HuH-7.5 (cell line): ENCODE measurements at places on chromosomes 6 and 20.

DNA sequence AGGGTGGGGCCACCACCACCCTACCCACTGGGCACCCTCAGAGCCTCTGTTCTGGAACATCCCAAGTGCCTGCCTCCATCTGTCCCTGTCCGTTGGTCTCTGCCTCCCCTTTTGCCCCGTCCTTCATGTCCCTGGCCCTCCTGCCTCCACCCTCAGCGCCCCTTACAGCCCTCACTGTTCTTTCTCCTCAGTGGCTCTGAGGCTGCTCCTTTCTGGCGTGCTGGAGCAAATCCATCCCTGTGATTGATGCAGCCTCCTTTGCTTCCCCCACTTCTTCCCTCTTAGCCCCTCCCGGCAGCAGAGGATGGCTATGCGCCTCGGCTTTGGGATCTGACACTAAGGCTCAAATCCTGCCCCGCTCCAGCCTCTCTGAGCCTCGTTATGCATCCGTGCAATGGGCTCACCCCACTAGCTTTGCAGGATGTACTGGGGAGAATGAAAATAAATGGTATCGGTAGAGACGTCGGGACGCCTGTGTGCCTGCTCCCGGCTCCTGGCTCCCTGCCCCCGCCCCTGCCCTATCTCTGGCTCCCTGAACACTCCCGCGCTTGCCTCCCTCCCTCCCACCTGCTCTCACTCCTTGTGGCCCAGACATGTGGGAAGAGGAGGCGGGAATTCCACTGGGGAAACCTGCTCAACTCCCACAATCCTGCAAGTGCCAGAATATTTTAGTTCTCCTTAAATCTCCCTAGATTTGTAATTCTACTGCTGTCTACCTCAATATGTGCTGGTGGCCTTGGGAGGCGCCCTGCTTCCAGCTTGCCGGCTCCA lies 13.1 kb downstream of the VSTM2L start:
- peak; percentile 63 for DNase-seq

GRCh38 chr20:3935956-3936340 lies 46.8 kb downstream of the PANK2 start:
- DNase-seq, result no peak

DNA sequence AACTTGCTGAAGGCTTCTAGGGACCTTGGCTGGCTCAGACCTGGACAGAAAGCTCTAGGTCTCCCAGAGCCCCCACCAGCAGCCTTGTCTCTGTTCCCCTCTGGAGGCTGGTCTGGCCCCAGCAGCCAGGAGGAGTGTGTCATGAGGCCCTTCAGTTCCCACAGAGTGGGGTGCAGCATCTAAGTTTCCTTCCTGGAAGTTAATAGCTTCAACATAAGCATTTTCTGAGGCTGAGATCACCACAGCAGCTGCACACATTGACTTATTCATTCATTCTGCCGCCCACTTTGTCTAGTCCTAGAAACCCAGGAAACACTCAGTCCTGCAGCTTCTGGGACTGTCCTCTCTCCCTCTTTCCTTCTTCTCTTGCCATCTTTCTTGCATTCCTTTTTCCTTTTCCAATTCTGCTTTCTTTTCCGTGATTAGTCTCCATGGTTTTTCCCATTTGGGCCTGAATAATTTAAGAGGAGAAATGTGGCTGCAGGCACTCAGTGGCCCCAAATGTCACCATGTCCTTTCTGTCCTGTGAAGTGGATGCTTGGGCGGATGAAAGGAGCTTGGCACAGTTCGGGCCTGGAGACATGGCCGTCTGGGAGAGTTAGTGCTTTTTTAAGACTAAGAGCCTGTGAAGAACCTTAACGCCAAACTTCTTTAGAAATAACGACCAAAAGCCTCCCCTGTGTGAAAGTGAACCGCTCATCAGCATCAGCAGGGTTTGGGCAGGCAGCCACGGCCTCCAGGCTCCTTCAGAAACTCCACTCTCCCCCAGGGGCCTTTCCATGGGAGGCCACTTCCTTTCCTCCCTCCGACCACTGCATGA lies 31.0 kb upstream of the PCMTD2 start:
- DNase-seq, result no peak

DNA sequence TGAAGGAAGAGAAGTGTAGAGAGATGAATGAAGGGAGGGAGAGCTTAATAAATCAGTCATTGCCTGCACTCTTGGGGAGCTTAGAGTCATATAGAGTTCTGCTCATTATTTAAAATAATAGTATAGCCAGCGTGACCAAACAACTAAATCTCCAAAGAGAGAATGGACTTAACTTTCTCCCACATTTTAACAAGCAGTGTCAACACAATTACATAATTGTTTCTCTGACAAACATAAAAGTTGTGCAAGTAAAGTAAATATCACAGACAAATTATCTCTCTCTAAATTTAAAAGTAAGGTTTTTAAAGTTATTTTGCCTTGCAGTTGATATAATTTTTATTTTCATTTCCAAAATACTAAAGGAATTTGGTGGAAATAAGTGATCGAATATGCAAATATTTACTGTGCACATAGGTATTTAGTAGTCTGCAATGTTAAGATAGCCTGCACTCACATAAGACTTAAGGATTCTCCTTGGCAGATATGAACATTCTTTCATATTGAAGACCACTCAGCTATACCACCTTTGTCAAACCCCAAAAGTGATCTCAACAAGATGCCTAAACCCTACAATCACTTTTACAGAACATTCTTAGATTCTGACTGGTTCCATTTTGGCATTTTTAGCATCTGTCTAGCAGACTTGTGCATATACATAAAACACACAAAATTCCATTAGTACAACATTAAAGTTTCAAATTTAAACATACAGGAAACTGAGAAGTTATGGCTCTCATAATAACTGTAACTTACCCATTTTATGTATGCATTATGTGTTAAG lies 67.7 kb downstream of the KIF6 start:
- DNase-seq, result no peak

DNA sequence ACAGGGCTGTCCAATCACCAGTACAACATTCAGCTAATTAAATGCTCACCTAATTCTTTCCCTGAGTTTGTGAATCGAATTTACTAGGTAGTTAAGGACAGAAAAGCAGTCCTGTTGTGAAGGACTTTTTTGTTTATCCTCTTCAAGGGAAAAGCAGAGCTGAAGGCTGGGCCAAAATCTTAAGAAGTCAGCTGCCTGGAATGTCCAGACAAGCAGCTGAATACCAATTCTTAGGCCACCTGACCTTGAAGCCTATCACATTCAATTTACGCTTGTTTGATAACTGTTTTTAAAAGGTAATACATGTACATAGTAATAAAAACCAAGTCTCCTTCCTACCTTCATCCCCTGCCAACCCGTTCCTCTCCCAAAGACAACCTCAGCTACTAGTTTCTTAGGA lies 56.4 kb downstream of the UQCC1 start:
- DNase-seq, result no peak

DNA sequence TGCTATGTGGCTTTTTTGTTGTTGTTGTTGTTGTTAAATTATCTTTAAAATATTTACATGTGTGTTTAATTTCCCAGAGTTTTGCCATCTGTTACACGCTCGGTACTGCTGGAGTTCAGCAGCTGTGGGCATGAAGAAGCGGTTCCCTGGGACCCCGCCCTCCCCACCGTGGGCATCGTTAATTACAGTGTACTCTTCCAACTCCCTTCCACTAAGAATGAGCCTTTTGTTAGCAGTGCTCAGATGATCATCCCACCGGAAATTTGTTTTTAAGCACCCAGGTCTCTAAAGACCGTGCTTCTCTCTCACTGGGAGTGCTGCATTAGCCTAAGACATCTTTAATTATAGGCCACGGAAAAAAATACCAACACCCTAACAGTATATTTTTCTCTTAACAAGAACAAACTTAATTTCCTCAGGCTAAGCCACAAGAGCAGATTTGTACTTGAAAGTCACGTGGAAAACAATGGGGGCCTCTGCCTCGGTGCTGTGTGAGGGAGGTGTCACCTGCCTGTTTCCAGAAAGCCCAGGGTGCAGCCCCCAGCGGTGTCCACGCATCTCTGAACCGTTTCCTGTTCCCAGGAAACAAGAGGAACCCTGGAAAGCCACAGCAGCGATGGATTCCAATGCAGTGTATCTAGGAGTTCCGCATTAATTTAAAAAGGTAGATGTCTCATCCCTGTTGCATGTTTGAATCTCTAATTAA lies 113.3 kb upstream of the FRMD1 start:
- DNase-seq, result no peak
